ENCODE measurements at places on chromosomes 5 and 9.

DNA sequence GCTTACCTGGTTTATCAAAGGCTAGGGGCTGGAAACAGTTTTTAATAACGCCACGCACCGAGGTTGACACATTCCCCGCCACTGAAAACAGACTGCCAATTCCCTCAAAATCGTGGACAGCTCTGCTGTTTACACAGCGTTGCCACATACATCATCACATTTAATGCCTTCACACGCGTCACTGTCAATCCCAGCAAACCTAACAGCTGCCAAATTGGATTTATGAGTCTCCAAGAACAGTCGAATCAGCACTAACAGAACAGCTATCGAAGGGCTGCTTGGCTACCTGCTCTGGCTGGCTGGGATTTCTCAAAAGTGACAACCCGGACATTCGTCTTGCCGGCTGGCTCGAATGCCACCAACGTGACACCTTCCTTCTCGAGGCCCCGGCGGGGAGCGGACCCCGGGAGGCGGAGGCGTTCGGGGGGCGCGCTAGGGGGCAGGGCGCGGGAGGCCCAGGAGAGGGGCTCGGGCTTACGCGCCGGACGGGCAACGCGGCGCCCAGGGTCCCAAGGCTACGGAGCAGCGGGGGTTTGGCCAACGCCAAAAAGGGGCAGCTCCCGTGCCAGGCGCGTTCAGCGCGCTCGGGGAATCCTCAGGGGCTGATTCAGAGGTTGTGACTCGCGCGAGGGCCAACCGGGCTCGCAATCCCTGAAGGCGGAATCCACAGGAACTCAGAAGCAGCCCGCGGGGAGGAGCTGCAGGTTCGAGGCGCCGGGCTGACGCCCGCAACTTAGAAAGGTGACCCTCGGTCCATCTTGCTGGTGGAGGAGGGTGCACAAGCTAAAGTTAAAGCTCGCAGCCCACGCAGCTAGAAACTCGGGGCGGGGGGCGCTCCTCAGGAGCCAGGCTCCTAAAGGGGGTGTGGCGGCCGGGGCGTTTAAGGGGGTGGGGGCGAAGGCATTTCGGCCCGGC is 1.2 kb downstream of the CDC14B start:
- no peak for DNase-seq

- DNase-seq: no peak
These were observed 52.0 kb upstream of the DAPK1 start for GRCh38 chr9:87445646-87446045.

DNA sequence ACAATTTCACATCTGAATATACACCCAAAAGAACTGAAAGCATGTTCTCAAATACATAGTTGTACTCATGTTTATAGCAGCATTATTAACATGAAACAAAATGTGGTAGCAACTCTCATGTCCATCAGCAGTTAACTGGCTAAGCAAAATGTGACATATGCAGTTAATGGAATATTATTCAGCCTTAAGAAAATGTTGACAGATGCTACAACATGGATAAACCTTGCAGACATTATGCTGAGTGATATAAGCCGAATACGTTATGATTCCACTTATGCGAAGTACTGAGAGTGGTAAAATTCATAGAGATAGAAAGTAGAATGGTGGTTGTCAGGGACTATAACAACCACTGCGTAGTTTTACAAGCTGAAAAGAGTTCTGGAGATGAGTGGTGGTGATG is 1469.0 kb upstream of the ACO1 start:
- no peak for DNase-seq

DNA sequence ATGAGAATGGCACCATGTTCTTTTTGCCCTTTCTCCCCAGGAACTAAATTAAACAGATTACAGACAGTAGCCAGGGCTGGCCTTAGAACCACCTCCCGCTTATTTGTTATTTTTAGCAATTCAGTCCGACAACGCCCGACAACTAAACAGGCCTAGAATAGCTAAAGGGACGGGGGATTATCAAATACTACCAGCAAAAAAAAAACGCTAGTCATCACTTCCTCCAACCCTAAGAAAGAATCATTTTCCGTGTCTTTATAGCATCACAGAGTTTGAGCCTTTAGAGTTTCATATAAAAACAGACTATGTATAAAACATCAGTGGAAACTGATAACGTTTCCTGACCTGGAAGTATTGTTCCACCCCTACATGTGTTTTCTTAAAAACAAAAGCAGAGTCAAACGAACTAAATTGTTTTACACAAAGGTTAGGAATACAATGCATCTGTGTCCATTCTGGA is 35.3 kb downstream of the PFDN1 start:
- no peak for DNase-seq

DNA sequence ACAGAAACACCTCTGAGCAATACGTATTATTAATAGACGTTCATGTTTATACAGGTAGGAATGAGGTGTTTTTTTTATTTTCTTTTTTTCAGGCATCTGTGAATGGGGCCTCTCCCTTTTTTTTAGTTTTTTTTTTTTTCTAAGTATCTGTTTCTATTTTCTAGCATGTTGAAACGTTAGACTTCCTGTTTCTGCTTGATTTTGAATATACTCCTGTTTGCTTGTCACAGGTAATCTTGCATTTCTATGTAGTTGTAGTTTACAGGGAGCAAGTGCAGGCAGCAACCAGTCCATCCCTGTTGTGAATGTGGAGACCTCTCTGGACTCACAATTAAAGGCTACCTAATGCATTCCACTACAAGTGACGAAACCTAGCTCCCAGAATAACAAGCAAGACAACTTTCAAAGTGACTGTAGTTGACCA is 22.8 kb upstream of the TNFAIP8 start:
- DNase-seq: no peak

GRCh38 chr5:122077366-122078115 is 518 bp downstream of the LOX start:
- DNase-seq: no peak

Measured in SIG-M5 (cell line).